CD4-positive, alpha-beta T cell treated with Interleukin-21 for 1 hour (primary cell): ENCODE measurements at places on chromosomes 13 and 19.

DNA sequence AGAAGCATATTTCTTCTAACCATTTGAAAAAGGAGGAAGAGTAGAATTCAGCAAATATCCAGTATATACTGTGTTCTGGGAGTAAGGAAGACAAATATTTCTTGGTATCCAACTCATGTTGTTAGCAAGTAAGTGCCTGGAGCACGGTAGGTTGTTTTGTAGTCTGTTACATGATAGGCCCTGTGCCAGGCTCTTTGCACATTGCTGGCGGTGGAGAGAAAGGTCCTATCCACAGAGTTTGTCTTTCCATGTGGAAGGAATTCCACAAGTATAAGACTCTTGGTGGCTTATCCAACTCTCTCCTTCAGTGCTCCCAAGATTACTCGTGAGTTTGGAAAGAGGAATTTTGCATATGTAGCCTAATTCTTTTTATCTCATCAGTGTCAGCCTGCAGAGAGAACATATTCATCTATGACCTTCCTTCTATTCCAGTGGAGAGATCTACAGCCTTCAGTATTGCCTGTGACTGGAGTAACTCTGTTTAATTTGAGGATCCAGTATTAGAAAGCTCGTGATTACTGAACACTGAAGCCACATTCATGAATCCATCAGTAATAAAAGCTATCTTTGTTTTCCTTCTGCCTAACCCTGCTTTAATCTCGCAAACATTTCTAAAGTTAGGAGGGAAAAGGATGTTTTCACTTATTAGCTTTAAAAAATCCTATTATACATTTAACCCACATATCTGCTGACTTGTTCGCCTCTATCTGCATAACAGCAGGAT is 183.9 kb upstream of the CSNK1A1L start:
- DNase-seq = no peak

GRCh38 chr19:30540761-30541160 is 168.6 kb downstream of the ZNF536 start:
- DNase-seq = no peak

DNA sequence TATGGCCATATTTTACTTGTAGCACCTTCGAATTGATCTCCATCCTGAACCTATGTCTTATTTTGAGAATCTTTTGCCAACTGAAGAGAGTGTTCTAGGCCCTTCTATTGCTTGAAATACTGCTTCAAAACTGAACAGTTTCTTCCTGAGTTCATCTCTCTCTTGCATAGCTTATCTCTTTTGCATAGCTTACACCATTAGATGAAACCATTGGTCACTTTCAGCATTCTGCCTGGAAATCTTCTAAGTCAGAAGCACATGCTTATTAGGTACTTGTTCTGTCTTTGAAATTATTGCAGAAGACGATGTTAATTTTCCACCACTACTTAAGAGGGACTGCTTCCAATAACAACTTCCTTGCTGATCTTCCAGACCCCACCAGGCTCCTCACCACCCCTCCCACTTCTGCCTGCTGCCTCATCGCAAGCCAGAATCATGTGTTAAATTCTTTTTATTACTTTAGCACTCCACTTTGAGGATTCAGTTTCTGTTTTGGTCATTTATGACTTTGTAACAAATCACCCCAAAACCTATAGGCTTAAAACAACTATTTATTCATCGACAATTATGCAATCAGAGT is 122.4 kb upstream of the MAB21L1 start:
- no peak for DNase-seq

DNA sequence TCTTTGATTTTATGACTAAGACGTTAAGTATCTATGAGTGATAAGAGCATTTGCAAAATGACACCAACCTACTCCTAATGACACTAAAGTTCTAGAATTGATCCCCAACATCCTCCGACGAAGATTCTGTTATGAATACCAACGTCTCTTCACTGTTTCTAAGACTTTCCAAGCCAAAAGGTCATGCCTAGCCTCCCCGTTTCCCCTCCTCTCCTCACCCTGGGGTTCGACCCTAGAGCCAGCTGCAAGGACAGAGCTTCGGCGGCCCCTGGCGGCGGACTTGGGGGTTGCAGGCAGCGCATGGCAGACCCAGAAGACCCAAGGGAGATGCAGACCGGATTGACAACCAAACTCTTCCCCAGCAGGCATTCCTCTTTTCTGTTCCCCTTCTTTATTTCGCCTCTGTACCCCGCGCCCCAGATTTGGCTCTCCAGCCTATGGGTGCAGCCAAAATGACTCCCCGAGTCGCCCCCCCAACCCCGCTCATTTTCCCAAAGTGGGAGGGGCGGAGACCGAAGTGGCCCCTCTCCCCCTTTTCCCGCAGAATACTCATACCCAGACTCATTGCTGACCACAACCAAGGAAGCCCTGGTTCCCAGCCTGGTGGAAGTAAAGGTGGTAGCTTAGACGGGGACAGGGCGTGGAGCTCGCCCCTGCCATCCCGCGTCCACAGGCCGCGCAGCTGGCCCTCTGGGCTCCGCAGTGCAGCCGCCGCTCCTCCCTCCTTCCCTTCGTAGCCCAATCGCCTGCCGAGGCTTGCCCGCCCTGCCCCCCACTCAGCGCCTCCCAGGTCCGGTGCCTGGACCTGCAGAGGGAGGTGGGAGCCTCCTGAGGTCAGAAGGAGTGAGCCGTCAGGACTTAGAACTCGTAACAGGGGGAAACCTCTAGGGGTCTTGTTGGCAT is 4.1 kb upstream of the EML2 start:
- peak; percentile 91 for DNase-seq

- no peak for DNase-seq
Observed at GRCh38 chr19:13860679-13861391, 16.1 kb upstream of the NANOS3 start.

GRCh38 chr19:14830702-14831101 is 4.3 kb downstream of the OR7A5 start:
- DNase-seq = no peak

DNA sequence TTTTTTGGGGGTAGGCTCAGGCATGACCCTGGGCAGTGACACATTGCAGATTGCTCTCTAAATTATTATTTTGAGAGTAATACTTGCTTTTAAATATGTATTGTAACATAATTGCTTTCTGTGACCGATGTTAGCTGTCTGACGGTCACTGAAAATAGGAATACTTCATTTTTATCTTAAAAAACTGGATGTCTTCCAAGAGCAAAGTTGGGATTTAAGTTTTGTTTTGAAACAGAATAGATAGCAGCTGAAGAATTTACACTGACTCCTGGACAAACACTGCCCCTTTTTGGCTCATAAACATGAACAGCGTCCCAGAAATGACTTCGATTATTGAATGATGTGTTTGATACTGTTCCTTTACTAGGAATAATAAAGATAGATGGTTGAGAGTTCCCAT is 535.9 kb downstream of the GPC5 start:
- no peak for DNase-seq

DNA sequence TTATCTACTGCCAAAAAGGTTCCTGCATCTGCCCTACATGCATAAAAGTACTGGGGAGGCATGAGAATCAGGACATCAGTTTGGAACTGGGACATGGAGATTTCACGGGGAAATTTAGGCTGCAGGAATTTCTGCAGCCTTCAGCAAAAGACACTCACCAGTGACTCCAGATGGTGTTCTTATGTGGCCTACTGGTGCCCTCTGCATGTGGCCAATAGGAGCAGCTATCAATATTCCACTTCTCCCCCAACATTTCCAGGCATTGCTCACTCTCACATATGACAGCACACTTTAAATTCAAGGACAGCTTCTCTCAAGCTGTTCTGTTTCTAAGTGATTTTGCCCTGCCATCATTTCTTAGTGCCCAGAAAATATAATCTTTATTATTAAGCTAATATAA is 570.5 kb upstream of the ARGLU1 start:
- DNase-seq = no peak

DNA sequence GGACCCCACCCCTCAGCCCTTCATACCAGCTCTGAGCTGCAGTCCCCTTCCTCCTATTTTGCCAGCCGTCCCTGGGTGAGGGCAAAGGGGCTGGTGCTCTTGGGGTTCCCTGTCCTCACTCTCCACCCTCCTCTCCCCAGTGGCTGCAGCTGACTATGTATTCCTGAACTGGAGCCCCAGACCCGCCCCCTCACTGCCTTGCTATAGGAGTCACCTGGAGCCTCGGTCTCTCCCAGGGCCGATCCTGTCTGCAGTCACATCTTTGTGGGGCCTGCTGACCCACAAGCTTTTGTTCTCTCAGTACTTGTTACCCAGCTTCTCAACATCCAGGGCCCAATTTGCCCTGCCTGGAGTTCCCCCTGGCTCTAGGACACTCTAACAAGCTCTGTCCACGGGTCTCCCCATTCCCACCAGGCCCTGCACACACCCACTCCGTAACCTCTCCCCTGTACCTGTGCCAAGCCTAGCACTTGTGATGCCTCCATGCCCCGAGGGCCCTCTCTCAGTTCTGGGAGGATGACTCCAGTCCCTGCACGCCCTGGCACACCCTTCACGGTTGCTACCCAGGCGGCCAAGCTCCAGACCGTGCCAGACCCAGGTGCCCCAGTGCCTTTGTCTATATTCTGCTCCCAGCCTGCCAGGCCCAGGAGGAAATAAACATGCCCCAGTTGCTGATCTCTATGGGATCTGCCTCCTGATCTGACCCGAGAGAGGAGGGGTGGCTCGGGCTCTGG is 2.4 kb downstream of the COX7A1 start:
- no peak for DNase-seq

DNA sequence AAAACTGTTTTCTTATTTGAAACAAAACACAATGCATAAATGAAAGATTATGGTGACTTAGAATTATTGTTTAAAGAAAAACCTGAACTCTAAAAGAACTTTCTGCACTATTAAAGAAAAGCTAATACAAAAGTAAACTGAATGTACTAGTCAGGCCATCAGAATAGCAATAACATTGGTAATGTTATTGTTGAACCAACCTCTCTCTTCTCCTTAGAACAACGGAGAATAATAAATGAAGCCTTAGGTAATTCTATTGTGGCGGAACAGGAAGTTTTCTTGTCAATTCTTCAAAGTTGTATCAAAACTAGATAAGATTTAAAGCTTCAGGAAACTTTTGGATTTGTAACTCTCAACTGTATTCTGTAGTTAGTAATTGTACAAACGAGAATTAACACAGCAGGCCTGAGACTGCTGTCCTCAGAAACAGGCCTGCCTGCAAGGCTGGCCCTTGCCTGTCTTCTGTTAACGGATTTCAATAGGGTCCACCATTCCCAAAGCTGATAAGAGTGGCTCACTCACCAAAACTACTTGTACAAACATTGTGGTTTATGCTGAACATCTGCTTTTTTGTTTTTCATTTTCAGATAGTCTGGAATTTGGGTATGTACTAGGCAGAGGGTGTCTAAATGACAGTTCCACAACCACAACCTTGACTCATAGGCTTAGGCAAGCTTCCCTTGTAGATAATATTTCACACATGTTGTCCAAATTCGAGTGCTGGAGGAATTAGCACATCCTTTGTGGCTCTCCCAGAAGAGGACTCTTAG is 825.8 kb downstream of the GPC5 start:
- no peak for DNase-seq

GRCh38 chr13:110173247-110173818 is 133.6 kb downstream of the COL4A1 start:
- no peak for DNase-seq

GRCh38 chr13:84574851-84575250 is 692.6 kb upstream of the SLITRK1 start:
- DNase-seq = no peak
